Body of pancreas (tissue), 4 donors: ENCODE measurements at places on chromosomes 6 and 20. TPM values are rescaled to one million over a fixed set of nuclear protein-coding genes. Genes with fewer than 3 reads are reported as not detected.

HTR1B gene
- 0.52 TPM for total RNA-seq

TMEM200A gene
- total RNA-seq, result 0.66 TPM

SLC13A3 gene
- 6.3 TPM for total RNA-seq

CARMIL1 gene
- 11.9 TPM for total RNA-seq

ZKSCAN8 gene
- 14.8 TPM for total RNA-seq

PNPLA1 gene
- not detected for total RNA-seq
